ENCODE measurements at places on chromosomes 16 and 17.

GRCh38 chr16:8048433-8048832, 541.9 kb downstream of the TMEM114 start:
- DNase-seq, result no peak

- no peak for DNase-seq
These were observed 5.4 kb downstream of the ABCC1 start for GRCh38 chr16:15954814-15955151.

- DNase-seq, result no peak
These were observed 4.0 kb downstream of the MYH3 start for GRCh38 chr17:10652984-10653659.

DNA sequence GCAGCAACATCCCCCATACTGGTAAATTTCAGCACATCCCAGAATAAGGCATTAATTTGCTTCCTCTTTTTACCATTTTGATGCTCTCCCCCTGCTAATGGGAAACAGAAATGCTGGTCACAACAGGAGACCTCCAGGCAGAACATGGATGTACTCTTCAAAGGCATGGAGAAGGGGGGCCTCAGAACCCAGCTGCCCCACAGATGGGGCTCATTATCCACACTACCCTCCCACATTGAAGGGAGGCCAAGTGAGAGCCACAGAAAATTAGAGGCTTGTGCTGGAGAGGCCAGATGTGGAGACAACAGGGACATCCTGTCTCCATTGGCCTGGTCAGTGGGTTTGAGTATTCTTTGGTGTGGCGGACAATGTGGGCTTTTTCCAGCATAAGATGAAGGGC, 150.1 kb upstream of the CDH11 start:
- DNase-seq, result no peak

All from SIG-M5 (cell line).